ENCODE measurements at places on chromosomes 12 and 14.

GRCh38 chr14:59507063-59507751 is 22.9 kb downstream of the JKAMP start:
- peak; percentile 21 for DNase-seq

GRCh38 chr12:24664161-24664880 is 284.6 kb downstream of the BCAT1 start:
- no peak for DNase-seq

- DNase-seq: no peak
Measured at GRCh38 chr14:53020193-53020932, 69.5 kb upstream of the FERMT2 start.

GRCh38 chr14:23877111-23877510 is 76.5 kb upstream of the DHRS4 start:
- no peak for DNase-seq

GRCh38 chr12:114438635-114439256 is 32.8 kb upstream of the TBX5 start:
- no peak for DNase-seq

DNA sequence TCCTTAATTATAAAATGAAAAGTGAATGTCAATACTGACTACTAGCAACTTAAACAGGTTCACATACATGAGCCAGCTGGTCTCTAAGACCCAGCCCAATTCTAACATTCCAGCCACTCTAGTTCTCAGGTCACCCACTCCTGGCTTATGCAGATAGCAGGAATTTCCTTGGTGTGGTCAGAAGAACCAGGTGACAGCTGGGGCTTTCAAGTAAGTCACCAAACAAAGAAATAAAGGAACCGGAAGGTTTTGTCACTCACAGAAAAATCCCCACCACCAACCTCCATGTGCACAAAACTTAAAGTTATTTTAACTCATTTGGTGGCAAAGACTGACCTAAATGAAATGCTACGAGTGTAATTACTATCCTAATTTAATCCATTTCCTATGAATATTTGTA is 129.6 kb upstream of the CDKN3 start:
- no peak for DNase-seq

- no peak for DNase-seq
Measured at GRCh38 chr14:22512106-22512814, 76.8 kb downstream of the DAD1 start.

GRCh38 chr14:51544471-51544870 is 107.2 kb upstream of the FRMD6 start:
- no peak for DNase-seq

DNA sequence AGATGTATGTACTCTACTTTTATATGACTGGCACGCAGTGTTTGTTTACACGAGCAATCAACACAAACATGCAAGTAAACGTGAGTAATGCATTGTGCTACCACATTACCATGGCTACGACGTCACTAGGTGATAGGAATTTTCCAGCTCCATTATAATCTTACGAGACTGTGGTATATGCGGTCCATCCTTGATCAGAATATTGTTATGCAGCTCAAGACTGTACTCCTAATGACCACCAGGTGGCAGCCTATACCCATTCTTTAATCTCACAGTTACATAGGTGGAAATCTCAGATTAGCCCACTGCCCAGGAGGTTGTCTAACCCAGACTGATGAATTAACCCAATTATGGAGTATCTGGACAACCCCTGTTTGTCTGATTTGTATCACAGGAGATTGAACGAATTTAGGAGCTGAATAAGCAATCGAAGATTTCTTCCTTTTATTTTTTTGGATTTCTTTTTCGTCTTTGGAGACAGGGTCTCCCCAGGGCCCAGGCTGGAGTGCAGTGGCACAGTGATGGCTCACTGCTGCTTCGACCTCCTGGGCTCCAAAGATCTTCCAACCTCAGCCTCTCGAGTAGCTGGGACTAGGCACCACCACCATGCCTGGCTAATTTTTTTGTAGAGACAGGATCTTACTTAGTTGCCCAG is 8.7 kb upstream of the TESPA1 start:
- DNase-seq: peak; percentile 33

DNA sequence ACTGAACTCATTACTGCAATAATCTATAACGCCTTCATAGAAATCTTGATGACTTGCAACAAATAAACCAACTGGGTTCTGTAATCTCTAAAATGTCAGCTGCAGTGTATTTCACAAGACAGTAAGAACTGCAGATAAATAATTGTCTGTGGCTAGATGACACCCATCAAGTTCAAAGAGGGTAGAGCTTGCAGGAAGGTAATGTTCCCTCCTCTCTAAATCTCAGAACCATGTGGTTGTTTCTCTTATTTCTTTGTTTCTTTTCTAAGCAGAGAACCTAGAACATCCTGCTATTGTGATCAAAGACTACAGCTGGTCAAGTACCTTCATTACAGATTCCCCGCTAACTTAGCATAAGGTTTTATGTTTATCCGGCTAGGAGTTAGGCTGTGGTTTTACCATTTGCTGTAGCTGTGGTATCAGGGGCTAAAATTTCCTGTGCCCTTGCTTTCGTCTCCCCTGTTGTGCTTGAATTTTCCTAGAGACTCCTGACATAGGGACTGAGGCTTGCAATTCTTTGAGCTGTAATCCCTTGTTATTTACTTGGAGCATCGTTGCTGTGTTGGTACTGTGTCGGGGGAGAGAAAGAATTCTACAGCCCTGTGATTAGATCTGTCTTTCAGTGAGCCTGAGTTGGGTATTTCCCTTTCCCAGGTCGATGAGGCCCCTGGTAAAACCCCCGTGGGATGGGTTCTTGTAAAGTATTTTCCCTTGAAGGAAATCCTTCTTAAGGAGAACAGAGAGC is 253.1 kb upstream of the BTG1 start:
- DNase-seq: no peak

DNA sequence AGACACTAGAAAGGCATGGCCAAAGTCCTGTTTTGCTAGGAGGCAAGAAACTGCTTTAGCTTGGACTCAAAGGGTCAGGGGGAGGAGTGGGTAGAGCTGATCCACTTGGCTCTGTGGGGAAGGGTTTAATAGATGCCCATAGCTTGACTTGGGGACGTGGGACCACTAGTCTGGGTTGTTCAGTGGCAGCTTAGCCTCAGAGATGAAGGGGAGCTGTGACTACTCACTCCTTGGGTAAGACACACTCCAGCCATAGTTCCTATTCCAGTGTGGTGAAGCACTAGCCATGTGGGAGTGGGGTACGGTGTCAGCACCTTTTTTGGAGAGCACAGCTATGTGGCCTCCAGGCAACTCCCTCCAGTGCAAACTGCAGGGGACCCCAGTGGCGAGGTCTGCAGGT is 257.3 kb downstream of the TMEM121 start:
- DNase-seq: no peak

DNA sequence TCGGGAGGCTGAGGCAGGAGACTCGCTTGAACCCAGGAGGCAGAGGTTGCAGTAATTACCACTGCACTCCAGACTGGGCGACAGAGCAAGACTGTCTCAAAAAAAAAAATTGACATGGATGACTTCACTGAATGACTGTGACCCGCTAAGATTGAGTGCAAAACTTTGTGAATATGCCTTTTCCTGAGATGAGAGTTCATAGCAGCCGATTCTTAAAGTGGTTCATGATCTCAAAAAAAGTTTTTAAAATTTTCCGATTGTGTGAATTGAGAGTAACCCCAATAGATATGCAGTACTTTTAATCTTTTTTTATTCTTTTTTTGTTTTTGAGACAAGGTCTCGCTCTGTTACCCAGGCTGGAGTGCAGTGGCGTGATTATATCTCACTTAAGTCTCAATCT is 1.2 kb downstream of the TCTN1 start:
- no peak for DNase-seq

DNA sequence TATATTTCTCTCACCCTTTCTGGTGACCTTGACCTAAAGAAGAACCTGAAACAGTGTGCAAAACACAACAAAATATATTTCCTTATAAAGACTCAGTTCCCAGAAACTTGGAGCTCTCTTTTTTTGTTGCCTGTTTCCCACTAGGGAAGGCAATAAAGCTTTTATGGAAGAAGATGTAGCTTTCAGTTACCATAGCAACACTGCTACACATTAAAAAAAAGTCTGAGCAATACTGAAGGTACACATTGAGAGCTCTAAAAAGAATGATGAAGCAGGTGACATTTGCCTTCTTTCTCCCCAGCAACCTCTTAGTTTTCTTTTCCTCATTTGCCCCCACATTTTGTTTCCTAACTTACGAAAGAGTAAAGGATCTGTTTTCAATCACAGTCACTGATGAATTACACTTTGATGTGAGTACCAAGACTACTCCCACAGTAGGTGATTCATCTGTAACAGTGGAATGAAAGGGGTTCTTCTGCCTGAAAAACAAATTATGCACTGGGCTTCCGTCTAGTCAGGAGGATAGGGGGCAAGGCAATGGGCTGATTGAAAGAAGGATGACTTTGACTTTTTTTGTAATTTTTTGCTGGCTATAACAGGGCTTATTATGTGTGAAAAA is 1.1 kb upstream of the CATSPERB start:
- no peak for DNase-seq

GRCh38 chr14:95895720-95896119 is 19.1 kb downstream of the TUNAR start:
- DNase-seq: no peak

- no peak for DNase-seq
Measured at GRCh38 chr14:92386637-92387036, 63.7 kb downstream of the SLC24A4 start.

- DNase-seq: no peak
Measured at GRCh38 chr12:104676636-104677035, 219.9 kb downstream of the CHST11 start.

DNA sequence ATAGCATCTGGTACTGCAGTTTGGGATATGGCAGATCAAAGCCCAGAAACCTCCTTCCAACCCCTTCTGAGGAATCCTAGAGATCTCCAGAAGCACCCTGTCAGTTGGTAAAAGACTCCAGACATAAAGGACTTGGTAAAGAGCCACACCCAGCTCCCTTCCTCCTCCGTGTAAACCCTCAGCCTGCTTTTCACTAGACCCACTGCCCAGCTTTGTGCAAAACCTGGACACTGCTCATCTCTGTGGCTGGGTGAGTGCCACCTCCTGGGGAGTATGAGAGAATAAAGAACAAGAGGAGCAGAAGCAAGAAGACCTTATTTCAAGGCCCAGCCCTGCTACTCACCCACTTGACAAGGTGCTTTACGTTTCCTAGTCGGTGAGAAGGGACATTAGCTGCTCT is 33.0 kb downstream of the ANO2 start:
- DNase-seq: no peak

DNA sequence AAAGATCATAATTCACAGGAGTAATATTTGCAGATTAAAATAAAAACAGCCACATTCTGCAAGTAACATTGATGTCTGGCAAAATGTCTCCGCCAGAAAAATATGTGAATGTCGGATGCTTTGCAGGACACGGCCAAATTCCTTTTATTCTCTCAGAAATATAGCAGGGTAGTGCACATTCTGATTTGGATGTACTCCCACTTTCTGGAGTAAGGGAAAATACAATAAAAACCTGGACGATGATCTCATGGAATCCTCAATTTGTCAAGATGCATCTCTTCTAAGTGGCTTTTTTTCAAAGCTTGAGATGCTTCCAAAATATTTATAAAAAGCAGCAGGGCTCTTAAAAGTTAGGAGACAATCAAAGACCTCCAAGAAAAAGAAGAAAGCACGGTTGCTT is 133.3 kb downstream of the TBX5 start:
- no peak for DNase-seq

- no peak for DNase-seq
Measured at GRCh38 chr12:108324351-108325017, 14.6 kb downstream of the CMKLR1 start.

GRCh38 chr12:131922772-131923171 is 6.3 kb upstream of the PUS1 start:
- no peak for DNase-seq

GRCh38 chr12:114291389-114292060 is 114.4 kb downstream of the TBX5 start:
- DNase-seq: no peak

DNA sequence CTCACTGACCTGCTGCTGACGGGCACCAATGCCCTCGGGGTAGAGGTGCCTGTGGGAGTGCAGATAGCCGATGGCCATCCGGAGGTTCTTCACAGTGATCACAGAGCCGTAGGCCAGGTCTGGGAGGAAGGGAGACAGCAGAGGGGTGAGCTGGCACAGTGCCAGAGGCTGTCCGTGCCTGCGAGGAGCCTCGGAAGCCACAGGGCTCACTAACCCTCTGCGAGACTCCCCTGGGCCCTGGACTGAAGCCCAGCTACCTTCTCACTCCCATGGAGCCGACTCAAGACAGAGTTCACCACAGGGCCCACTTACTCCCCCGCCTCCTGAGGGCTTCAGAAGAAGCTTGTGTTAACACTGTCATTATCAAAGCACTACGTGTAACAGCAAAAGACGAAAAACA is 24.5 kb downstream of the POMT2 start:
- DNase-seq: no peak

GRCh38 chr12:28390761-28391385 is 200.6 kb downstream of the CCDC91 start:
- no peak for DNase-seq

GRCh38 chr14:85934123-85934885 is 404.4 kb downstream of the FLRT2 start:
- DNase-seq: peak; percentile 23

GRCh38 chr12:3203713-3204112 is 126.5 kb downstream of the TSPAN9 start:
- DNase-seq: no peak

Measured in hippocampal formation (tissue), 2 donors.